ENCODE measurements at places on chromosomes 1 and 21. TPM values are rescaled to one million over a fixed set of nuclear protein-coding genes. Genes with fewer than 3 reads are reported as not detected.

DNA sequence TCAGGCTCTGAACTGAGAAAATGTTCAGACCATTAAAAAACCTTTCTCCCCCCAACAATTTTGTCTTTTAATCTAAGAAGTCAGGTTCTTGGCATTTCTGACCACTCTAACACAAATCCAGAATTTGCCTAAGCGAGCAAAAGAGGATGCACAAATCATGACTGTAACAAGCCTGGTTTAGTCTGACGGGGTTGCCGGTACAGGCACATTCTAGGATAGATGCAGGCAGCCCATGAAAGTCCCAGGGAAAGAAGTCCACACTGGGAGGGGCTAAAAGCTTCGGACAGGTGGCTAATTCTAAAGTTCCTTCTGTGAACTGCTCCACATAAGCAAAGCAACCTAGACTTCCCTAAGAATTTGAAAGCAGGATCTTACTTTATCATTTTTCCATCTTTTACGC, 48.0 kb upstream of the KCNE1 start:
- DNase-seq: no peak

The ACTA1 gene
- total RNA-seq: not detected

The PRRX1 gene
- 6.1 TPM for total RNA-seq

DNA sequence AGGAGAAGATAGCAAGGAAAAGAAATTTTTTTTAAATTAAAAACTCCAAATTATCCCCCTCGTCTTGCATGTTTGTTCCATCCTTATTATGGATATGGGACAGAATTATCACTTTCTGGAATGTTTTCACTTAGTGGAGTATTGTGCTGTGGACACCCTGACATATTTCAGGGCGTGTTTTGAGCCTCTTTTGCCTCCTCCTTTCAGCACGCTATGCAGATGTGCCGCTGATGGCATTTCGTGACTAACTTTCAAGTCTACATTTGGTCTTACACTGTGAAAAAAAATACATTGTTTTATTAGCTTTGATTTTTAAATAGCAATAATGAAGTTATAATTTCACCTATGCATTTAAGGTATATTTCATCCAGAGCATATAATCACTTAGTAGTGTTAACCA, 738.7 kb downstream of the LTN1 start:
- DNase-seq: no peak

GRCh38 chr1:87542697-87543096, 214.0 kb downstream of the LMO4 start:
- no peak for DNase-seq

DNA sequence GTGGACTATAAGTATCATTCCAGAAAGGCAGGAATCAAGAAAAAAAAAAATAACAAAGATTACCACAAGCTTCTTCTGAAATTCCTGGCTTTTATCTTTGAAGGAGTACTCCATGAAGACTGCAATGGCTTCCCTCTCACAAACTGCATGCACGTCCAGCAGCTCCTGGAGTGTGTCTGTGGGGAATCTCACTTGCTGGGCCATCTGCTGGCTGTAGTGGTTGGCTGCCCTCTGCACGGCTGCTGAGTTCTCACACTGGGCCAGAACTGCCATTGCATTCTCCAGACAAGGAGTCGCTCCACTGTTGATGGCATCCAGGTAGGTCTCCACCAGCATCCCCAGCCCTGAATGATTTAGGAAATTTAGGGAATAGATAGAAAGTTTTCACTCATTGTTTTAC, 23.3 kb upstream of the GBP2 start:
- DNase-seq: no peak

GRCh38 chr1:174938281-174939007, 61.3 kb upstream of the CACYBP start:
- no peak for DNase-seq

GRCh38 chr1:156657741-156658319, 15.9 kb downstream of the BCAN start:
- DNase-seq: no peak

- peak; percentile 72 for DNase-seq
Measured at GRCh38 chr1:3553940-3554223, 57.4 kb downstream of the MEGF6 start.

The CCDC17 gene
- total RNA-seq: 50.3 TPM

DNA sequence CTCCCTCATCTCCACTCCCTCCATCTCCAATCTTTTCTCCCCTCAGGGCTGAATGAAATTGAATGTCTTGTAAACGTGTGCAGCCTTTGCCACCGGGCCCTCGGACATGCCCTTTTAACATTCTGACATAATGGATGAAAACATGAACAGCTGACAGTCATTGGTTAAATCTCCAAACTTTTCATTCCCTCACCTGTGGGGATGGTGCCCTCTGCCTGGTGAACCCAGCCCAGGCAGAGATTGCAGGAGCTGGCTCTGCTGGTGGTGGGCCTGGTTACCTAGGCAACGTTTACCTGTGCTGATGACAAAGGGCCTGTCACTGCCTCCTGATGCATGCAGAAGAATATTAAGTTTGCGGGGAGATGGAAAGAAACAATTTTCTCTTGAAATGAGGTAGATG, 21.3 kb downstream of the ST6GALNAC3 start:
- no peak for DNase-seq

- DNase-seq: no peak
Measured at GRCh38 chr1:226433341-226433720, 25.4 kb upstream of the PARP1 start.

- DNase-seq: no peak
Measured at GRCh38 chr21:16279731-16280581, 550.2 kb downstream of the USP25 start.

DNA sequence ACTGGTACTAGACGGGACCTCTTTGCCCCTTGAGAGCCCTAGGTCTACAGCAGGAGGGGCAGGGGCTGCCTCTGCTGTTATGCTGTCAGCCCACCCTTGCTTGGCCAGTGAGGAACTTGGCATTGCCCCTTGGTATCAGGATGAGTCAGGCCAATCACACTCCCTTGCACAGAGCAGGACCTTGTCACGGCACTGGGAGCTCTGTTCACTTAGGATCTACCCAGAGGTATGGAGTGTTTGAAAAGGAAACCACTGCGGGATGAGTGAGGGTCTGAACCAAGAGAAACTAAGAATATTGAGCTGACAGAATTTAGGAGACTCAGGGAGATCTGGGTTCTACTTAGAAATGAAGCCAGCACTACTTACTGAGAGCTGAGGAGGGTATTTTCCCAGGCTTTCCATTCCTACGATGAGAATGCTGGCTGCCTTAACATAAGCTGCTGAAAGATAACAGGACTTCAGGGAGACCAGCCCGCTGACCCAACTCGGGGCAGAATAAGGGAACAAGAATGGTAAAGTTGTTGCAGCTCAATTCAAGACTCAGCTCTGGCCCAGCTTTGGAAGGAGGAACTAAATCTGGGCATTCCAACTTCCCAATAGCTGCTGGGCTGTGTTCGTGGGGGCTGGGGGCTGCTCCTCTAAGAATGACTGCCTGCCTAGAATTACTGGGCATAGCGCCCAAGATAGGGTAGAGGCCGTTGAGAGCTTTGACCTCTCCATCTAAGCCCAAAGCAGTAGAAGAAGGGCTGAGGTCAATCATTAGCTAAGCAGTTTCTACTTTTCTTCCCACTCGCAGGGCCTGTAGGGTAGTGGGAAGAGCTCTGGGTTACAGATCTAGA, 1.5 kb downstream of the FABP3 start:
- DNase-seq: no peak

DNA sequence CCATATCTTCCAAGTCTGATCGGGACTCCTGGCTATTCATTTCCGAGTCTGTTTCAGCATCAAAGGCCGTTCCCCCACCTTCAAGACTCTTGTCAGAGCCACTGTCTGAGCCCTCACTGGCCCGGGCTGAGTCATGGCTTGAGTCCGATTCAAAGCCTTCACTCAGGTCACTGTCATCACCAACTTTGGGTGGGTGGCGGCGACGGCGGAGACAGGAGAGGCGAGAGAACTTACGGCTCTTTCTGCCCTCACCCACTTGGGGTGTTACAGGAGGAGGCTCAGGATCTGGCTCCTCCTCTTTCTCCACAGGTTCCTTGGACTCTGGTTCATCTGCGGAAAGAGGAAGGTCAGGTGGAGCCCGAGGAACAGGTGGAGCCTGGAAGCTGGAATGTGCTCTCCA, 16.6 kb downstream of the SMG5 start:
- peak; percentile 58 for DNase-seq

GRCh38 chr1:111958851-111959250, 30.6 kb downstream of the KCND3 start:
- DNase-seq: no peak

DNA sequence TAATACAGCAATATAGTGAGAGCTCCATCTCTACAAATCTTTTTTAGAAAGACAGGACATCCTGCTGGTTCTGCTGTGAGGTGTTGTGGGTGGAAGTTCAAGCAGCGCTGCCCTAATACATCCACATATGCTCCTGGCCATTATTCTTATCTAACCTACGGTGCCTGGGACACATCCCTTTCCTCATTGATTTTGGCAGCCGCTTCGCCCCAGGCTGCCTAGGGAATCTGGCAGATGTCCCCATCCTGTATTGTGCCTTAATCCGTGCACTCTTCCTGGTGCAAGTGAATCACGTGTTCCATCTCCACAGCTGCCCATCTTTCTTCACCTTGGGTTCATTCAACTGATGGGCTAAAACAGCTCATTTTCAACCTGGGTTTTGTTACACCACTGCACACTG, 3.1 kb upstream of the UBE2G2 start:
- no peak for DNase-seq

DNA sequence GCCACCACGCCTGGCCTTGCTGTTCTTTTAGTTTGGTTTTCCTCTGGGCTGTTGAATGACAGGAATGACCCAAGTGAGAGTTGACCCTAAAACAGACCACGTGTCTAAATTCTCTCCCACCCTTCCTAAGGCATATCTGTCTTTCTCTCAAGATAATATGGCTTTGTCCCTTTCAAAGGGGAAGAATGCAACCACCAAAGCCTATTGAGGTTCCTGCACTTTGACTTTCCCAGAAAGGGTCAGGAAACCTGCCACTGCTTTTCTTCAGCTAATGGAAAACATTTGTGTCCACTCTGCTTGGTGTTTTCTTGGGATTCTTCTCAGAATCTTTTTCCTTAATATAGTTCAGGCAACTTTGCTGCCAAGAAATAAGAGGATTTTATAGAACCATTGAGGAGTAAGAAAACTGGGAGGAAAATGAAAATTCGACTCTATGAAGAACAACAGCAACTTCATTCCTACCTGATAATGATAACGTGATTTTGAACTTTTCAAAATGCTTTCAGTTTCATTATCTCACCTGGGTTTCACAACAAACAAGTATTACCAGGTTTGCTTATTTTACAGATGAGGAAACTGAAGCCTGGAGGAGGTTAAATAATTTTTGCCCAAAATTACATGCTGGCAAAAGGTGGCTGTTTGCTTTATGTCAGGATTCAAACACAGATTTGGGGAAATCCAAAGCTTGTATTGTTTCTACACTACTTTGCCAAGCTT, 6.9 kb downstream of the PLPP3 start:
- no peak for DNase-seq

DNA sequence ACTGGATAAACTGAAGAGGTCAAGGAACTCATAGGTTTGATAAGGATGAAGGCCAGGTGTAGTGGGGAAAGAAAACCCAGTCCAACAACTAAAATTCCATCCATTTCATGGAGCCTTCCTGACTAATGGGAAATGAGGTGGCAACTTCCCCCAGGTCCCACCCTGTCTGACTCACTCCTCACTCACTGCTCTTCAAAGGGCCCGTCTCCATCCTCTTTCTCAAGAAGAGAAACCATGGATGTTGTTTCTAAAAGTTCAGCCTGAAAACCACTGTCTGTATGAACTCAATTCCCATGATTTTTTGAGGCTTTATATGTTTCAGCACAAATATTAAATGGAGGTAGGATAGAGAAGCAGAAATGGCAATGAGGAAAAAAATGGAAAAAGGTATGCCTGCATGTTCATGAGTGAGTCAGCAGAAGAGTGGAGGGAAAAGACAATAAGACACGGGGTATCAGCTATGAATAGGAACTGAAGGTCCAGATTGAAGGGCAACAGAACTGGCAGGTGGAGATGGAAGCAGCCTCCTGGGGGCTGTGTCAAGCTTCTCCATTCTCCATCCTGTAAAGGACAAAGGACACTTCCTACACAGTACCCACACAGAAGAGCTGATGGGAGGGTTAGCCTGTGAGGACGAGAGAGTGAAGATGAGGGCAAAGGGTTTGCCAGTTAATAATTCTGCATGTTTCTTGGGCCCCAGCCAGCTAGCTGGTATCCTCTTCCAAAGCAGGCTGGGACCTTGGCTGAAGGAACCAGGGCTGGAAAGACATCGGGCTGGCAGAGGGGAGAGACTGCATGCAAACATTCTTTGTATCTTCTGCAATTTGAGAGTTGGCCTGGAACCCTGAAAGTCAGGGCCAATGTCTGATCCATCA, 5.5 kb upstream of the ELOVL1 start:
- DNase-seq: no peak

- peak; percentile 26 for DNase-seq
Measured at GRCh38 chr21:44304877-44305293, 5.0 kb downstream of the PFKL start.

DNA sequence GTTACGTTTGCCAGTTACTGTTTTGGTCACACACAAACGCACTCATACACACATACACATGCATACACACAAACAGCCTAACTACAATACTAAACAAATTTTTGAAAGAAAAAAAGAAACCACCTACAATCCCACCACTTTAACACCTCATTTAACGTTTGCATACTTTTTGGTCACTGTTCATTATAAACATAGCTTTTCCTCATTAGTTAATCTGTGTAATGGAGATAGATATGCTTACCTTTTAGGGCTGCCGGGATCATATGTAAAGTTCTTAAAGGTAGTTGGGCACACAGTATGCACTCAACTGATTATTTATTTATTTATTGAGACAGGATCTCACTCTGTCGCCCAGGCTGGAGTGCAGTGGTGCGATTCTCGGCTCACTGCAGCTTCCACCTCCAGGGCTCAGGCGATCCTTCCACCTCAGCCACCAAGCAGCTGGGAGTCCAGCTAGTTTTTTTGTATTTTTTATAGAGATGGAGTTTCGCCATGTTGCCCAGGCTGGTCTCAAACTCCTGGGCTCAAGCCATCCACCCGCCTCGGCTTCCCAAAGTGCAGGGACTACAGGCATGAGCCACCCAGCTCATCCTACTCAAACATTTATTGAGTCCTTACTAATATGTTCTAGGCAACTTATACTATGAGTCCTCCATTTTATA, 677 bp upstream of the BCL10 start:
- DNase-seq: no peak

DNA sequence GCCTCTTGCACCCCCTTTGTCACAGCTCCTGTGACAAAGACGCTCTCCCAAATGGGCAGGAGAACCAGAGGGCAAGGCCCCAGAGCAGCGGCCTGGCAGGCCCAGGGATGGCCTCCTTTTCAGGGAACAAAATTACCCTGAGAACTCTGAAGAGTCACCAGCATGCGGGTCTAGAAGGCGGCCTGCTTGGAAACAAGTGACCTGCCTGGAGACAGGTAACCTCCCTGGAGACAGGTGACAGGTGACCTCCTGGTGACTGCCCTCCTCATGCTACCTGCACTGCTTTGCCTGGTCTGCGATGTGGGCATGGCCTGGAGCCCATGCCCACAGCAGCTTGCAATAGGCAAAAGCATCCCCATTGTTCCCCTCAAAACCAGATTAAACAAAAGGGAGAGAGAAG, 86.5 kb upstream of the ZC3H12A start:
- no peak for DNase-seq

The PCBP3 gene
- total RNA-seq: 5.1 TPM

- no peak for DNase-seq
Measured at GRCh38 chr1:20962576-20963258, 175.6 kb upstream of the HP1BP3 start.

The KRTAP7-1 gene
- not detected for total RNA-seq

Data from upper lobe of left lung (tissue), 6 donors.